ENCODE measurements at places on chromosomes 7 and 10.

DNA sequence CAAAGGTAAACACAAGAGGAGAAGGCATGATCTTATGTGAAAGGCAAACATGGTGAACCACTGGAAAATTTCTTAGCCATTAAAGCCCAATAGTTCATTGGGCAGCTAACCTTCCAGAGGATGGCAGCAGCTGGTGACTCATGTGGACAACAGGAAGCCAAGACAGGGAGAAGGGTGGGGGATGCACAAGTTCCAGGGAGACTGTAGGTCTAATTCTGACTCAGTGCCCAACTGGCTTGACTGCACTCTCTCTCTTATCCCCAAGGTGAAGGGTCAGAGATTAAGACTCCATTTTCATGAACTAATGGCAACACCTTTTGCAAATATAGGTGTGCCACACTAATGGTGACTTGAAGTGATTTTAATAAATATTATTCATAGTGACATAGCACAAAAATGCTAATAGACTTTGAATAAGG is 47.9 kb upstream of the SLC35B4 start:
- no peak for DNase-seq
- H3K27me3 ChIP-seq = no peaks in the 10 kb centered on the region
- no peak overlapping the region for H3K27ac ChIP-seq
- H3K36me3 ChIP-seq = no peaks in the 10 kb centered on the region
- no peaks in the 10 kb centered on the region for H3K4me1 ChIP-seq

DNA sequence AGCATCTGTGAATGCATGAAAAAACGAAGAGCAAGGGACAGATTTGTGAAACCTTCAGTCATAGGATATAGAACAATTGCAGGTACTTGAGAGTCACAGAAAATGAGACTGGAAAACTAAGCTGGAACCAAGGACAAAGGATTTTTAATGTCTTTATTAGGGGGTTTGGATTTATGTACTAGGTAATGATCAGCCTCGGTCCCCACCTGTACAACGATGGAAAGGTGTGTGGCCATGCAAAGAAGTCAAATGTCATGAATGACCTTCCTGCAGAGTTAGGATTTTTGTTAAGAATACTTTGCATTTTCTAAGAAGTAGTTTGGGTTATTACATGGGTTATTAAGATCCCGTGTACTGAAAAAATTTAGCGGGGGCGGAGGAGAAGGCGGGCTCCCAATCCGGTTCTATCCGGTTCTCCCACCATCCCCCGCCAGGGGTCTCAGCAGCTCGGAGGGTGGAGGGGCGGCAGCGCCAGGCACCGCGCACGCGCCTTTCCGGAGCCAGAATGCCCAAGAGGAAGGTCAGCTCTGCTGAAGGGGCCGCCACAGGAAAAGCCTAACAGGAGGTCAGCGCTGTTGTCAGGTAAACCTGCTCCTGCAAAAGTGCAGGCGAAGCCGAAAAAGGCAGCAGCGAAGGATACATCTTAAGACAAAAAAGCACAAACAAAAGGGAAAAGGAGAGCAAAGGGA is 327.5 kb upstream of the PLXDC2 start:
- H3K36me3 ChIP-seq = no peaks in the 10 kb centered on the region
- no peaks in the 10 kb centered on the region for H3K4me1 ChIP-seq
- H3K27me3 ChIP-seq = no peaks in the 10 kb centered on the region
- no peak overlapping the region for H3K27ac ChIP-seq
- peak; percentile 72 for DNase-seq
- H3K4me3 ChIP-seq = no peak overlapping the region

GRCh38 chr7:143456992-143457793 is 13.9 kb downstream of the TAS2R60 start:
- H3K36me3 ChIP-seq = no peaks in the 10 kb centered on the region
- no peak for DNase-seq
- no peaks in the 10 kb centered on the region for H3K27me3 ChIP-seq
- H3K4me3 ChIP-seq = no peak overlapping the region

GRCh38 chr10:96587264-96588059 is 650 bp upstream of the TM9SF3 start:
- no peak for DNase-seq
- H3K27me3 ChIP-seq = no peaks in the 10 kb centered on the region
- H3K36me3 ChIP-seq = no peaks in the 10 kb centered on the region
- peak overlapping the region; percentile 81 for H3K4me3 ChIP-seq
- peak overlapping the region; percentile 97 for H3K27ac ChIP-seq

GRCh38 chr7:18770154-18770811 is 274.7 kb downstream of the HDAC9 start:
- no peak overlapping the region for H3K4me3 ChIP-seq
- peaks cover 12% of the 10 kb centered on the region for H3K4me1 ChIP-seq
- H3K36me3 ChIP-seq = no peaks in the 10 kb centered on the region
- no peak overlapping the region for H3K27ac ChIP-seq

- no peak overlapping the region for H3K4me3 ChIP-seq
- no peaks in the 10 kb centered on the region for H3K27me3 ChIP-seq
- no peak overlapping the region for H3K27ac ChIP-seq
These were observed 70.4 kb upstream of the CDK1 start for GRCh38 chr10:60707841-60708240.

- H3K27ac ChIP-seq = no peak overlapping the region
- peaks cover 6% of the 10 kb centered on the region for H3K4me1 ChIP-seq
- no peak overlapping the region for H3K4me3 ChIP-seq
These were observed 64.1 kb upstream of the TM9SF3 start for GRCh38 chr10:96650958-96651357.

Data from neural progenitor cell (in vitro differentiated cells).